ENCODE measurements at places on chromosomes 1 and 21.
A peak's percentile ranks its signal among the peaks of the same experiment; 100 is the strongest.

GRCh38 chr21:26225046-26225445 is 54.5 kb upstream of the APP start:
- DNase-seq, result no peak

DNA sequence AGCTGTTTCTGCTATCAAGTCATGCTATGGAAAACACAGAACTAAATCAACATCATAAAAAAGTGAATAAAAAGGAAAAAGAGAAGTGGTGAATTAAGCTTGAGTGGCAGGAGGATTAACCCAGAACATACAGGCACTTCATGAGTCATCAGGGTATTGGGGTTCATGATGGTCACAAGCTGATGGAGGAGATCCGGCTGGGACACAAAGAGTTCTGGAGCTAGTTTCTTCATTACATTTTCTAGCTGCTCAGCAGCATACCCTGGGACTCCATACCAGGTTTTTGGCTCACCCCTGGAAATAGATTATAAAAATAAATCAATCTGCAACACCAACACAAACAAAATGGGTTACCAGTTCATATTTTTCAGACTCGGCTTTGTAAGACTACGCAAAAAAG is 42.5 kb upstream of the SYT2 start:
- DNase-seq, result no peak

- no peak for DNase-seq
Measured at GRCh38 chr1:1034439-1034781, 14.5 kb downstream of the AGRN start.

- DNase-seq, result peak; percentile 15
Measured at GRCh38 chr1:200380589-200381021, 29.2 kb downstream of the ZNF281 start.

- no peak for DNase-seq
Measured at GRCh38 chr21:36425286-36425685, 40.1 kb downstream of the CHAF1B start.

DNA sequence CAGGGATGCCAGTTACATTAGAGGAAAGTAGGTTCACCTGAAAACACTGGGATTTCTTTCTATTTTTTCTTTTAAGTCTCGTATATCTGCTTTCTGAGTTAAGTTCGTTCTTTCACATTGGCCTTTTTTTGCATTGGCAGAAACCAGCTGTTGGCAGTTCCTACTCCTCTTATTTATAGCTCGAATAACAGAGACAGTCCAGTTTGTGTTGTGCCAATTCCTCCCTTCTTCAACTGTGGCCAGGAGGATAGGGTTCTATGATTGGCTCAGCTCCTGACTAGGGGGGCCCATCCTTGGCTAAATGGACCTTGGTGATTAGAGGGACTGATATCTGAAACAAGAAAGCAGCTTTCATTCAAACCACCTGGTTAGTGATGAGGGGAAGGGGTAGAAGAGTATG is 115.8 kb downstream of the RPS6KC1 start:
- no peak for DNase-seq

- no peak for DNase-seq
Measured at GRCh38 chr1:245258271-245258920, 103.6 kb downstream of the KIF26B start.

DNA sequence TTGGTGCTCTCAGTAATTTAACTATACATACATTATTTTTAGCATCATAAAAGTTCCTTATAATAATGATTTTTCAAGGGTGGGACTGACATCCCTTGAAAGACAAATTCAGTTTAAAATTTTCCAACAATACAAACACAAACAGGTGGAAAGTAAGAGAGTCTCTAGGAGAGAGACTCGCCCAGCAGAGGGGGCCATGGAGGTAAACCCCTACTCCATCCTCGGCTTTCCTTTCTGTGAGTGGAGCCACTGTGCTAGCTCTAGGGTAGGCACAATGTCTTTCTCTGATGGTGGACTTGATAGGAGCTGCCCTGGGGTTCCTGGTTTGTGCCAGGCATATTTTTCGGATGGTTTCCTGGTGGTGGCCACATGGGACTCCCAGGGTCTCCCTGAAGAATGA is 8.3 kb downstream of the CSMD2 start:
- DNase-seq, result no peak

- no peak for DNase-seq
Measured at GRCh38 chr1:11308699-11309224, 35.8 kb downstream of the UBIAD1 start.

- DNase-seq, result no peak
Measured at GRCh38 chr1:227434808-227435444, 116.6 kb upstream of the CDC42BPA start.

DNA sequence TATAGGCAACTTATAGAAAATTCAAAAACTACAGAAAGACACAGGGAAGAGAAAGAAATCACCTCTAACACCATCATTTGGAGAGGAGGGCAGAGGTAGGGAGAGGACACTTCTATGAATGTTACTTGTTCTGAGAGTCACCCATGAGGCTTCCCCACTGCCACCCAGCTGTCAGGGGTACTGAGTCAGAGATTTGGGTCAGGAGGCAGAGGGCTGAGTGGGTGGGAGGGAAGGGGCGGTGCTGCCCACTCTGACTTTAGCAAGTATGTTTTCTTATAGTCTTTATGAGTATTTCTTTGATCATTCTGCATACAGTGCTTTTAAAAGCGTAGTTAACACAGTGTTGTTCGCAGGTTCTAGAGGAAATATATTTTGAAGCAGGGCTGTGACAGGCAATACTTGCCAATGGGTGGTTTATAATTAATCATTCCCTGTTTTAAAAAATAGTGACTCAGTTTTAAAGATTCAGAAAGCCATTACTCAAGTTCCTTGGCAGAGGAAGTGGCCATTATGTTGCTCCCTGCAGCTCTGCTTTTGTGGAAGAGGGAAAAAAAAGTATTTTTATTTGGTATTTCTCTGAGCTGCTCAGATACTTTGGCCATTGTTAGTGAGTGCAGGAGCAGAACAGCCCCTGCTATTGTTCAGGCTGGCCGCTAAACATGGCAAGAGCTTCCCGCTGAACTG is 18.3 kb downstream of the IL6R start:
- no peak for DNase-seq

- no peak for DNase-seq
Measured at GRCh38 chr1:68815632-68816031, 318.8 kb upstream of the DEPDC1 start.

- no peak for DNase-seq
Measured at GRCh38 chr1:192959657-192960186, 99.4 kb downstream of the UCHL5 start.

DNA sequence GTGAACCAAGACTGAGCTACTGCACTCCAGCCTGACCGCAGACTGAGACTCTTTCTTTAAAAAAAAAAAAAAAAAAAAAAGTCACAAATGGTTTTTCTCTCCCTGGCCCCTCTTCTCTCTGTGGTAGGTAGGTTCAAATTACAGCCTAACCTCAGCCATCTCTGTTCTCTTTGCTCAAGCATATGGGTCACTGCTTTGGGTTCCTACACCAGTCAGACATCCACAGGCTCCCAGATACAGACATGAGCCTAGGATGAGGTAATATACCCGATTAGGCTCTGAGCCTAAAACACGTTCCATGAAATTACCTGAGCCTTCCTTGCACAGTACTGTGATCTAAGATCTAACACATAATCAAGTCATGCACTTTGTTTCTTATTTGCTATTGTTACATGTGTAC is 90.5 kb upstream of the JAK1 start:
- no peak for DNase-seq

- DNase-seq, result no peak
Measured at GRCh38 chr1:47687631-47688460, 250.0 kb downstream of the FOXD2 start.

DNA sequence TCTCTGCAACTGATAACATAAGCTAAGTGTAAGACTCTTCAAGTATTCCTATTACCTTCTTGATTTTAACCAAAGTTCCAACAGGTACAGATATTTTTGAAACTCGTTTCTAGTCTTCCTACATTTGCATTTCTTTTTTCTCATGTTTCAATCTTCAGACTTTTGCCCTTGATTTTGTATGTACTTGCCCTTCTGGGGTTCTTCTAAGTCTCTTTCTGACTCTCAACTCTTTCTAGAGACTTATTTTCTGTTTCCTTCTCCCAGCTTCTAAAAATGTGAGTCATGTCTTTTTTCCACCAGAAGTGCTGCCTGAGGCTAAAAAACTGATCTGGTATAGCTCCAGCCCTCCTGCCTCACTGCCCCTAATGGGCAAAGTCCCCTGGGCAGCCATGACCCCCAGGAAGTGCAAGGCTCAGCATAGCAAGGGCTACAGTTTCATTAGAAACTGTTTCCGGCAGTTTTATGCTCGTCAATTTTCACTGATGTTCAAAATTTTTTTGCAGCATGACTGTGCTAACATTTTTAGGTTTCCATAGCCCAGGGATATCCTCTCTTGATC is 265.9 kb downstream of the SEC16B start:
- no peak for DNase-seq

- no peak for DNase-seq
Measured at GRCh38 chr1:218383051-218383450, 37.9 kb downstream of the TGFB2 start.

DNA sequence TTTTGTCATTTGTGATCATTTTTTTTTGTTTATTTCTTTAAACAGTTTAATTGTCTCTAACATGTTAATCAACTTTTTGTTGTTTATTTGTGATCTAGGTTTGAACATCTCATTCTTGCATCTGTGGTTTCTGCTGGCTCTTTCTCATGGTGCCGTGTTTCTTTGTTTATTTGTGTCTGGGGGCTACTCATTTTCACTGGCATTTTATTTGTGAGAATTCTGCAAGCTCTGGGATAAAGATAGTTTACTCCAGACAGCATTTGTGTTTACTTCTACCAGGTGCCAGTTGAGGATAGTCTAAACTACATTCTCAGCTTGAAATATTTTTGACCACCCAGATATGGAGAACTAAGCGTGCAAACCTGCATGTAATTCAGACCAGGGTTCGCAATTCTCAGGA is 508.6 kb downstream of the KIF26B start:
- no peak for DNase-seq

- no peak for DNase-seq
Measured at GRCh38 chr1:28887419-28887834, 26.9 kb upstream of the EPB41 start.

- no peak for DNase-seq
Measured at GRCh38 chr1:9005395-9005708, 20.9 kb downstream of the SLC2A7 start.

DNA sequence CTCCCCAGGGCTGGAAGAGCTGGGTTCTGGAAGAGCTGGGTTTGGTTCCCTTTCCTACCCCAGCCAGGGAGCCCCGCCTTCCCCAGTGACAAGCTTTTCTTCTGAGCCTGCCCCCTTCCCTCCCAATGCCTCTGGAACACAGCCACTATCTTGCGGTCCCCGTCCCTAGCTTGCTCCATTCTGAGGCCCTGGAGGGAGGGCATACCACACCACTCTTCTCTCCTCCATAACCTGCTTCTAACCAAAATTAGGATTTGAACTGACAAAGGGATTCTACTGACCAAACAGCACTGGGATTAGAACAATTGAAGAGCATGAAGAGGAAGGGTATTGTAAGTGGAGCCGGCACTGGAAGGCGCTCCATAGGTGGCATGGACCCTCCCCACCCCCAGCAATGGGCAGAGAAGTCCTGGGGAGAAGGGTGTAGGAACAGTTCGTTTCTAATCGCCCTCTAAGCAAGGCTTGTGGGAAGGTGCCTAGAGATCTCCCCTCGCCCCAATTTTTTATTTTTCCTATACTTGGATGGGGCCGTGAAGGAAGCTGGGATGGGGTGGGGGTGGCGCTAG is 690 bp downstream of the C1orf216 start:
- DNase-seq, result no peak

DNA sequence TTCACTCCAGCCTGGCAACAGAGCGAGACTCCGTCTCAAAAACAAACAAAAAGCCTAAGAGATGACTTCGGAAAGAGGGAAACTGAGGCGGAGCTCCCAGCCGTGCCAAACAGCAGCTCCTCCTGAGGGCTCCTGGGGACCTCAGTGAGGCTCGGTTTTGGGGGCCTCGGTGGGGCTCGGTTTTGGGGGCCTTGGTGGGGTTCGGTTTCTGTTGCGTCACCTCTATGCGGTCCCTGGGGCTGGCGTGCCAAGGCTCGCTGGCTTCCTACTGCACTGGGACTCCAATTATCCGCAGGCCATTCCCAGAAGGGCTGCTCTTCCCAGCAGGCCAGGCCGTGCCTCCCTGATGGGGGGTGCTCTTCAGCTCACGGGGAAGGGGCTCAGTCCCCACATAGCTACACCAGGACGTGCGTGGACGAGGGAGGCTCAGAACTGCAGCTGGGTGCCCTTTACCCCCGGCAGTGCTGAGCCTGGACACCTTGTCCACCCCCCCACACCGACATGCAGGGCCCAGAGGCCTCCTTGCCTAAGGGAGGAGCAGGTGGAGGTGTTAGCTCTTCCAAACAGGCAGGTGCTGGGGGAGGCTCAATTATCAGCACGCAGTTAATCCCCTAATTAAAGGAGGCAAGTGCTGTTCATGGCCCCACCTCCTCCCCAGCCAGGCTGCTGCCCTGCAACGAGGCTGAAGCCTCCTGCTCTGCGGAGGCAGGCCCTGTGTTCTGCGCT is 5.1 kb upstream of the C1orf159 start:
- DNase-seq, result no peak

GRCh38 chr1:193014400-193014799 is 44.8 kb downstream of the UCHL5 start:
- no peak for DNase-seq

GRCh38 chr1:20885121-20885520 is 98.0 kb upstream of the HP1BP3 start:
- DNase-seq, result no peak

- no peak for DNase-seq
Measured at GRCh38 chr1:103101399-103101798, 6.9 kb downstream of the COL11A1 start.

- DNase-seq, result no peak
Measured at GRCh38 chr1:101167891-101168290, 68.9 kb upstream of the S1PR1 start.

GRCh38 chr21:38351176-38351959 is 94.6 kb downstream of the KCNJ15 start:
- DNase-seq, result no peak

- no peak for DNase-seq
Measured at GRCh38 chr1:213003256-213003655, 12.4 kb downstream of the ANGEL2 start.

DNA sequence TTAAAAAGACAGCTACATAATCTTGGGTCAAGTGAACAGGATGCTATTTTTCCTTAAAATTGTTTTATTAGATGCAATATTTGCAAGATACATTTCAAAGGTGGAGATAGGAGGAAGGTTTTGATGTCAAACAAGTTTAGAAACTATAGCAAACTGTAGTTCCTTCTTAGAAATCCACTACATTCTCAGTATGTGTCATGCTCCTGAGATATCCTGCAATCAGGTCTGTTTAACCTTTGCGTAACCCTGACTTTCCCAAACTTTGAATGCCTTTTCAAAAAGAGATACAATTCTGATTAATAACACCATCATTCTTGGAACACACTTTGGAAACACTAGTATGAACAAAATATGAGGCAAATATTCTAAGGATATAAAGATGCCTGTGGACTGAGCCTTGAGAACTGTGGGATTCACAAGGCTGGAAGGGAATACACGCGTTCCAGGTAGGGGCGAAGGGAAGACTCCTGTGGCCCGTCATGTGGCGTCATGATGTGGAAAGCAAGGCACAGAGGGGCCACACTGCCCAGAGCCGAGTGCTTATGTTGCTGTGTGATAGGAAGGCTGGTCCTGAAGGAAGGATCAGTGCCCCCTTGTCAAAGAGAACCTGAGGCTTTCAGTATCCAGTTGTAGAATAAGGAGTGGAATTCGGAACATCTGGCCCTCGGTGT is 19.6 kb upstream of the TARBP1 start:
- DNase-seq, result no peak

Data from GM19239 (cell line).